ENCODE measurements at places on chromosomes 5 and 9.

DNA sequence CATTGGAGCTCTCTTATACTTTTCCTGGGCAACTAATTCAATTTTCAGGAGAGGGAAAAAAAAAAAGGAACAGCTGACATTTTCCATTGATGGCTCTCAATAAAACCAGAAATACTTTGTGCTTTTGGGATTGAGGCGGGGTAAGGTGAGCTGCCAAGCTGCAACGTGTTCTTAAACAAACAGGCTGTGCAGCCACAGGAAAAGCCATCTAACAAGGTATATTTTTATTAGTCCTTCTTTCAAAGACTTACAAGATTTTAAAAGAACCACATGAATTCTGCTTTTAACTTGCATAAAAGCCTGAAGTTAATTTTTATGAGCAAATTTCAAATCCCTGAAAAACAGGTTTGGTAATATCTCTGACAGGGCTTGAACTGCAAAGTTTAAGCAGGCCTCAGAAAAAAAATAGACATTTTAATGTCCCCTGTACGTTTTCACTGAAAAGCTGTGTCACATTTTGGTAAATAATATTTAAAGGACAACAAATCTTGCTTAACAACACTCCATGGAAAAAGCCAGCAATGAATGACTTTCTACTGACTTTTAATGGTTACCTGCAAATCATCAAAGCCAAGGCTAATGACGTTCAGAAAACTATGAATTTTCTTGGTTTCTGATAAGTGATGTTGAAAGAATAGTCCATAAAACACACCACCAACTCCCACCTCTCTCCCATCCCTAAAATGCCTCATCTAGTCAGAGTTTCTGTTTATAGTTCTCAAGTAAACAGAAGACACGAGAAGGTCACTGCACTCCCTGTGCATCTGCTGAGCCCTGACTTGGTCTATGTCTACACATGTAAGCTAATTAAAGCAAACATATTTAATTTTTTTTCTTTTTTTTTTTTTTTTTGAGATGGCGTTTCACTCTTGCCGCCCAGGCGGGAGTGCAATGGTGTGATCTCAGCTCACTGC, 433.6 kb downstream of the PIK3R1 start:
- DNase-seq, result no peak

- DNase-seq, result no peak
These were observed 152.6 kb upstream of the FST start for GRCh38 chr5:53327811-53328334.

DNA sequence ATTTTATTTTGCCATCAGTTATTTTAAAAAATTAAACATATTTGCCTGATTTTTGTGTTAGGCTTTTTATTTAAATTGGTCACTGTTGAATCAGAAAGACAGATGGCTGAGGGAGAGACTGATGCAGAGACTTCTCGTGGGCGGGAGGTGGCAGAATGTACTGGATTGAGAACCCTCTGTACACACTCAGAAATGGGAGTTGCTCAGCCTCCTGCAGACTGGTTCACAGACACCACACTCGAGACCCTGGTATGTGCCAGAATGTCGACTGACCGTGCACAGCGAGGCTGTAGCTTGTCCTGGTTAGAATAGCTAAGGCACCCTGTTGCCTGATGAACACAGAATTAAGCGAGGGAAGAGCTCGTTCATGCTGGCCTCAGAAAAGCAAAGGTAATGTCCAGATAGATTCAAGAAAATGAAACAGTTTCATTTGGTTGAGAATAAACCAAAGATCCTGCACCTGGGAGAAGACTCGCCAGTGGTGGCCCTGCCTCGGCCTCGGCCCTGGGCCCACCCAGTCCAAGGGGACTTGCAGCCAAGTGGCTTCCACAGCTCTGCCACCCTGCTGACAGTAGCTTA, 71.3 kb upstream of the OTULINL start:
- DNase-seq, result no peak

DNA sequence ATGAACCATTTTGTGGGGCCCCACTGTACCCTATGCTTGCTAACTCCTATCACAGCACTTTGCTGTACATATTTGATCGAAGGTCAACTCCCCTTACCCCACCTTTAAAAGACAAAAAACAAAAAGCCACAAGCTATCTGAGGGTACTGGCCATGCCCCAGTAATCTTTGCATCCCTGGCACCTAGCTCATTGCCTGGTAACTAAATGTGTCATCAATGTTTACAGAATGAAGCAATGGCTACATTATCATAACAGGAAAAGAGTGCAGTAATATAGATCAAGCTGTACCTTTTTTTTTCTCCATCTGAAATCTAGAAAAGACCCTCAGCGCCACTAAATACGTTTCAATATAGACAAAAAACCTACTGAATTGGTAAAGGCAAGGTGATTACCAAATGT, 188.0 kb downstream of the ELAVL2 start:
- DNase-seq, result no peak

DNA sequence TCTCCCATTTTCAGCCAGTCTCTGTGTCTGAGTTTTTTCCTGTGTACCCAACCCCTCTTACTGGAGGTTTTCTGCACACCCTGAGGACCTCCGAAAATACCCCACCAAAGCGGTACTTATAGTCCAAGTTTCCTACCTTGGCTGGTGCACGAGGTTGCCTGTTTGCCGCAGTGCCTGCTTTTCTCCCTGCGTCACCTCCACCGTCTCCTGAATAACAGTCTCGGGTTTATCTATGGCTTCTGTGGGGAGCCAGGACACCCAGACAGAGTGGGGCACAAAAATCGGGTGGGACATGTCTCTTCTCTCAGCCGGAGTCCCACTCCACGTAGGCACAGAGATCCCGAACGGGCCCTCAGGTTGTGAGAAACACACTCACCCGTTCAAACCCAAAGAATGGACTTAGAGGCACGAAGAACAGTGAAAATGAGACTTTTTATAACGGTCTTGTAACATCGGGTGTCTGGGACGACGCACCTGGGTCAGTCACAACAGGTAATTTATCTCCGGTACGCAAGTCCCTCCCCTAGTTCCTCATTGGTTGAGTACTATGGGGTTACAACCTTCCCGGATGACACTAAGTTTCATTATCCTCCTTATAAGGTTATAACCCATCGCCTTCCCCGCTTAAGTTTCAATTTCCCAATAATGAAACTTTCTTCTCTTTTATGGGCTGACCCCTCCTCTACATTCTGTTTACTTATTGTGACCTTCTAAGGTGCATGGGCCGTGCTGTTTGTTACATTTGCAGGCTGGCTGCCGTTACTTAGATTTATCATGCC, 970.2 kb upstream of the COX7C start:
- no peak for DNase-seq

Data from HS-27A (cell line).